Activated effector memory CD4-positive, alpha-beta T cell treated with anti-CD3 and anti-CD28 coated beads, Interleukin-2, amount 50 U/mL, for 16 hours (primary cell): ENCODE measurements at places on chromosomes 12 and 14.
A peak's percentile ranks its signal among the peaks of the same experiment; 100 is the strongest.

- no peak for DNase-seq
Measured at GRCh38 chr12:54147186-54147585, 41.6 kb downstream of the SMUG1 start.

DNA sequence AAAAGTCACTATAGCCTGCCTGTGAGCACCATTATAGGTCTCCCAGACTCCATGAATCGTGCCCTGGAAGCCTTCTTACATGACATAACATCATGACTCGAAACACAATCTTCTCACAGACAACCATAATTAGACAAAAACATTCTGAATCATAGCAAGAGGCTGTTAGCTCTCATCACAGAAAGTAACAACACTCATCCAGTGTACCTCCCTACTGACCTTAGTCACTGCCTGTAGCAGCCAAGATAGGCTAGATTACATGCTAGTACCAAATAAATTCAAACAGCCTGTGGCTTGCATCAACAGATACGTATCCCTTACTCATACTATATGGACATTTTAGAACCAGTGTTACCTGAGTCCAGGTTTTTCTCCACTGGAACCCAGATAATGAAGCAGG lies 663.8 kb upstream of the FOXG1 start:
- DNase-seq, result no peak

- no peak for DNase-seq
Measured at GRCh38 chr14:33315721-33316120, 377.0 kb downstream of the NPAS3 start.

DNA sequence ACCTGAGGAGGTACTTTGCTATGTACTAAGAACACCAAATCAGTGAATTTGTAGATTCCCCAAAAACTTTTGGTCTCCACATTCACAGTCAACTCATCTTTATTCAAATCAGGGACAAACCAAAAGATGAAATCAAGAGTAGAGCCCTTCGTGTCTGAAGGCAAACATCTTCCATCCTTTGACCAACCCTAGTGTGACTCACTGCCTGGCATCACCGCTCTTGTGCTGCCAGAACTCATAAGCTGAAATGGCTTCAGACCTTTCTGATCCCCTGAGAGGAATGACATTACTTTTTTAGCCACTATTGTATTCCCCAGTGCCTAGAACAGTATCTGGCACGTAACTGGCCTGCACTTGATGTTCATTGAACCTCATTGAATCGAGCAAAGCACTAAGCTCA lies 50.1 kb downstream of the GOLGA5 start:
- DNase-seq, result no peak

DNA sequence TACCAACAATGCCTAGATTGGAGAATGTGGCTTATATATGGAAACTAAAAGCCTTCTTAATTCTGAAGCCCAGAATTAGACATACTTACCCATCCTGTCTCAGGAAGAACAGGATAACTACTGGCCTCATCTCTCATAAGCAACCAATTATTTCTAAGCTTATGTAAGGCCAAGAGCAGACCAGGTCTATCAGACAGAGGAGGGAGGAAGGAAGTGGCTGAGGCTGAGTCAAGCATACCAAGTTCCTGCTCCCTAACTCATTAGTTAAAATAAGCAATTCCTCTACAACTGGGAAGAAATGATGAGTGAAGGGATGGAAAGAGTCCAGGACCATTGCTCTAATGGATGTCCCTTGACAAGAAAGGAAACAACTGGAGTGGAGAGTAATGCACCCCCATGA lies 27.0 kb upstream of the INSM2 start:
- DNase-seq, result no peak

DNA sequence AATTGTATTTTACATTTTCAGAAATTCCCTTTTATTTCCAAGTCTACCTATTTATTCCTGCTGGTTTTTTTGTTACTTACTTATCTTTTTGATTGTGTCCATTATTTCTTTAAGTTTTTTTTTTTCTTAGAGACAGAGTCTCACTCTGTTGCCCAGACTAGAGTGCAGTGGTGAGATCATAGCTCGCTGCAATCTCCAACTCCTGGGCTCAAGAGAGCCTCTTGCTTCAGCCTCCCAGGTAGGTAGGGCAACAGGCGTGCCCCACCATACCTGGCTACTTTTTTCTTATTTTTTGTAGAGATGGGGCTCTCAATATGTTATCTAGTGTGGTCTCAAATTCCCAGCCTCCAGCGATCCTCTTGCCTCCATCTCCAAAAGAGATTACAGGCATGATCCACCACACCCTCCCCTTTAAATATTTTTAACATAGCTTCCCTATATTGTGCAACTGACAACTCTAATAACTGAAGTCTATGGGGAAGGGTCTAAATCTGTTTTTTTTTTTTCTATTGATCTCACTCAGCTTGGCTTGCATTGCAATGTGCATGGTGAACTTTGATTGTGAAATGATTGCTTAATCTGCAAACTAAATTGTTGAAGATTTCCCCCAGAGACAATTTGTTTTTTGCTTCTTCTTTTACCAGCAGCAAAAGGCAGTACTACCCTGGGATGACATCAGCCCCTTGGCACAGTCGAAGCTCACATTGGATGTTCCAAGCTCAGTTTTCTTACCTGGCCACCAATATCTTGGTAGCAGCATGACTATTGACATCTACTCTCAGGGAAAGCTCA lies 25.7 kb upstream of the COCH start:
- no peak for DNase-seq

- DNase-seq, result peak; percentile 63
Measured at GRCh38 chr14:54175298-54175942, 218.8 kb upstream of the BMP4 start.

GRCh38 chr12:128905003-128905544 lies 51.8 kb downstream of the GLT1D1 start:
- DNase-seq, result no peak

- peak; percentile 39 for DNase-seq
Measured at GRCh38 chr14:99759546-99759925, 33.7 kb upstream of the EML1 start.

DNA sequence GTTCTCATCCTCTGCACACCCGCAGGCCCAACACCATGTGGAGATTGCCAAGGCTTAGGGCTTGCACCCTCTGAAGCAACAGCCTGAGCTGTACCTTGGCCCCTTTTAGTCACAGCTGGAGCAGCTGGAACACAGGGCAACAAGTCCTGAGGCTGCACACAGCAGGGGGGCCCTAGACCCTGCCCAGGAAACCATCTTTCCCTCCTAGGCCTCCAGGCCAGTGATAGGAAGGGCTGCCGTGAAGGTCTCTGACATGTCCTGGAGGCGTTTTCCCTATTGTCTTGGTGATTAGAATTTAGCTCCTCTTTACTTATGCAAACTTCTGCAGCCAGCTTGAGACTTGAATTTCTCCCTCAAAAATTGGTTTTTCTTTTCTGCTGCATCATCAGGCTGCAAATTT lies 373.5 kb upstream of the CLEC14A start:
- DNase-seq, result no peak

DNA sequence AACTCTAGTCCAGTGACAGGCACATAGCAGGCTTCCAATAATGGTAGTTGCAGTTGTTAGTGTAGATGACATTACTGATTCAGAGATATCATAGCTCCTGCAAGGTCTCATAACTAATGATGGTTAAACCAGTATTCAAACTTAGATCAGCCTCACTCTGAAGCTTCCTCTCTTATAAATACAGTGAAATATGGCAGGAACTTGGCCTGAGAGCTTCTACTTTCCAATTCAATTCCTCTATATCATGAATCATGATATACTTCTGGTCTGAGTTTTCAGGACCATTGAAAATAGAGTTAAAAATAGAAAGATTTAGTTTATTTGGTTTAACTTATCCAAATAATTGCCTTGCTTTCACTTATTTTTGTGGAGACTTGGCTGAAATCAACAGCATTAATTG lies 167.5 kb upstream of the NOVA1 start:
- DNase-seq, result no peak

DNA sequence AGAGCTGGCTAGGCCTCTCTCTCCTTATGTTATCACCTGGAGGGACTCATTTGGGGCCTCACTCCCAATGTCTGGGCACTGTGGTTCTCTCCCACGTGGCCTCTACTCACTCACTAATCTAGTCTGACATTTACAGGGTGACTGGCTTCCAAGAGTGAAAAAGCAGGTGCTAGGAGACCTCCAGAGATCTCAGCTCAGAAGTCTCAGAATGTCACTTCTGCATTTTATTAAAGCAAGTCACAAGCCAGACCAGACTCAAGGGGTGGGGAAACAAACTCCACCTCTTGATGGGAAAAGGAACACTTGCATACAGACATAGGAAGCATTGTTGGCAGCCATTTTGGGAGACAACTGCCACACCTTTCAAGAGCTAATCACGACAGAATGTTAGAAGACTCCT lies 175.9 kb downstream of the MON2 start:
- no peak for DNase-seq

DNA sequence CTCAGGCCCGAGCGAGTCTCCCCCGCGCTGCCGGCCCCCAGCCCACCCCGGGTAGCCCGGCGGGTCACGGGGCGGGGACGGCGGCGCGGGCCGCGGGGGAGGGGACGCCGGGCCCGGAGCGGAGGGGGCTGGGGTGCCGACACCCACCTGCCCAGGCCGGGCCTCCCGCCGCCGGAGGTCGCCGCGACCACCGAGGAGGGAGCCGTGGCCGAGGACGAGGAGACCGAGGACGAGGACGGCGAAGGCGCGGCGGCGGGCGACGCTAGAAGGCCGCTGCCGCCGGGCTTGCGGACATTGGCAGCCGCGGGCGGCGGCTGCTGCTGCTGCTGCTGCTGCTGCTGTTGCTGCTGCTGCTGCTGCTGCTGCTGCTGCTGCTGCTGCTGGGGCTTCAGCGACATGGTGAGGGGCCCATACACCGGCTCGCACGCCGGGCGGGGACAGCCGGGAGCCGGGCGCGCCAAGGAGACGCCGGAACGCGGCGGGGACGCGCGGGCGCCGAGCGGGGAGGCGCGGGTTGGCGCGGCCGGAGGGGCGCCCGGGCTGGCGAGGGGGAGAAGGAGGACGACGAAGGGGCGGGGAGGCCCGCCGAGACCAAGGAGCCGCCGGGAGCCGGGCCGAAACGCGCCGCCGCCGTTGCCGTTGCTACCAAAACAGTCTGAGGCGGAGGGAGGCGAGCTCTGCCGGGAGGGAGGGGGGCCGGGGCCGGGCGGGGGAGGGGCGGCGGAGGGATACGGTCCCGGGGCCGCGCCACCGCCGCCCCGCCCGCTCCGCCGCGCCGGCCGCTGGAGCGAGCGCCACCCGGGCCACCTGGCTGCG lies at the start of gene ATXN2:
Gene ATXN2 (minus strand): TSS at position 679 of the 816 bp plus-strand sequence. CDS start 281 bp downstream, at position 398.
- DNase-seq, result peak; percentile 88

- DNase-seq, result no peak
Measured at GRCh38 chr12:121765573-121765972, 27.9 kb downstream of the RHOF start.

- no peak for DNase-seq
Measured at GRCh38 chr12:17949558-17950141, 140.3 kb downstream of the RERGL start.

DNA sequence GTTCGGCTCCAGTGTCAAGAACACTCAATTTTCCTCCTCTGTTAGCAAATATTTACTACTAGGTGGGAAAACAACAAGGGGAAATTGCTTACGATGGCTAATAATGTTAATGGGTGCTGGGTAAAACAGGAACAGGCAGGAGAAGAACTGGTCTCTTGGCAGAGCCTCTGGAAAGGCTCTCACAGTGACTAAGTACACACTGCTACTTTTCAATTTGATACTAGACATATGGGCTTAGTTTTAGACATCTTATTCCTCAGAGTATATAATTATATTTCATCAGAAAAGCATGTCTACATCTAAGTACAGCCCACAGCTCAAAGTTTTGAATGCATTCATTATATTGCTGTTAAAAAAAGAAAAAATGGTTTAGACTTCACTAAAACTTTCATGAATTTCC lies 65.4 kb upstream of the SAV1 start:
- DNase-seq, result no peak

- DNase-seq, result no peak
Measured at GRCh38 chr12:107668320-107669098, 17.1 kb upstream of the PWP1 start.

- DNase-seq, result no peak
Measured at GRCh38 chr14:31692376-31692781, 131.2 kb downstream of the NUBPL start.

GRCh38 chr12:47989023-47989417 lies 15.3 kb downstream of the COL2A1 start:
- DNase-seq, result no peak

GRCh38 chr14:54567224-54567638 lies 303 bp downstream of the SAMD4A start:
- DNase-seq, result no peak

DNA sequence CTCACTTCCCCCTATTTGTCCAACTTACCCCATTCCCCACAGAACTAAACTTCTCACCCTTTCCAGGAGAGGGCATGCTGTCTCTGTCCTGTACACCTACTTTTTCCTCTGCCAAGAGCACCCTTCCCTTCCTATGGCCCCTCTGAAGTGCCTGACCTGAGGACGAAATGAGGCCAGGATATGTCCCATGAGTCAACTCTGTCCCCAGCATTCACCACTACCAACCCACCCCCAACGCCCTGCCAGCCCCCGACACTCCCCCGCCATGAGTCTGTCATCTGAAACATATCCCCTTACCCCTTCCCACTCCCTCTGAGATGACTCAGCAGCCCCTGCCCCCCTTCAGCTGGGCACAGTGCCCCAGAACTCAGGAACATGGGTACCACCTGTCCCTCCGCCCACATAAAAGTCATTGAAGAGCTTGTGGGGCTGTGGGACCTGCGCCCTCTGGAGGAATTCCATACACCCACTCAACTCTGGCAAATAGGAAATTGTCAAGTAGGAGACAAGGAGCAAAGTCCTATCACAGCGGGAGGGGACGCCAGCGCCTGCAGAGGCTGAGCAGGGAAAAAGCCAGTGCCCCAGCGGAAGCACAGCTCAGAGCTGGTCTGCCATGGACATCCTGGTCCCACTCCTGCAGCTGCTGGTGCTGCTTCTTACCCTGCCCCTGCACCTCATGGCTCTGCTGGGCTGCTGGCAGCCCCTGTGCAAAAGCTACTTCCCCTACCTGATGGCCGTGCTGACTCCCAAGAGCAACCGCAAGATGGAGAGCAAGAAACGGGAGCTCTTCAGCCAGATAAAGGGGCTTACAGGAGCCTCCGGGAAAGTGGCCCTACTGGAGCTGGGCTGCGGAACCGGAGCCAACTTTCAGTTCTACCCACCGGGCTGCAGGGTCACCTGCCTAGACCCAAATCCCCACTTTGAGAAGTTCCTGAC lies 26.3 kb downstream of the ITGA7 start:
- DNase-seq, result no peak
